Midbrain (tissue), 1 donor: ENCODE measurements at places on chromosomes 13 and 19.

DNA sequence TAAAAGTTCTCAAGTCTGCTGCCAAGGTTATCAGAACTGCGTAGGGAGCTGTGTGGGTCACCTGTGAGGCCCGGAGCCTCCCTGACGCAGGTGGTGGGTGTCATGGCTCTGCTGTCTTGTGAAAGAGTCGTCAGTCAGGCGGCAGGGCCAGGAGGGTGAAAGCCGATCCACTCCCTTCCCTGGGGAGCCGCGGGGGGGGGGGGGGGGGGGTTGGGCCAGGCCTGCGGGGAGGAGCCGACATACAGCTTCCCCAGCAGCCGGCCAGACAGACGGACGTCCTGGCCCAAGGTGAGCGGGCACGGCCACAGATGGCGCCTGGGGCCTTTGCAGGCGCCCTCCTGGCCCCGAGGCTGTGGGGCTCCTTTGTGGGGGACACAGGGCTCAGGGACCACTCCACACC lies 12.4 kb downstream of the SBNO2 start:
- DNase-seq: no peak

GRCh38 chr13:97239306-97239705 lies 17.2 kb downstream of the MBNL2 start:
- no peak for DNase-seq

DNA sequence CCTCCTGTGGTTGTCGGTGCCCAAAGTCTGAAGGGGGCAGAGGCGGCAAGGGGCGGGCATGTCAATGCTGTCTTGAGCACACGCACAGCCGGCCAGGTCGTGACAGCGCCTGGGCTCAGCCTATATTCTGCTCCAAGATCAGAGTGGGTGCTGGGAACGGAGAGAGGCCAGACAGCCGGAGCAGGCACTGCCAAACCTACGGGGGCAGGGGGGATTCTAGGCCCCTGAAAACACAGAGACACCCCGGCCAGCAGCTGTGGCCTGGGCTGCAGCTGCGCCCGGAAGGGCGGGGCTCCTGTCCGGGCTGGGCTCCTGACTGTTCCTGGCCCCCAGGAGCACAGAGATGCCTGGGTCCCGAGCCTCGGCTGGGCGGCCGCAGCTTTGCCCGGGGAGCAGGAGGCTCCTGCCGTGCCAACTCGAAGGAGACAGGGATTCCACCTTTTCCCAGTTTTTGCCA lies 2662.9 kb upstream of the PCDH20 start:
- DNase-seq: no peak

GRCh38 chr13:98664047-98664446 lies 87.1 kb upstream of the STK24 start:
- no peak for DNase-seq

GRCh38 chr19:14611051-14611450 lies 28.2 kb downstream of the CLEC17A start:
- peak; percentile 4 for DNase-seq

GRCh38 chr19:51595190-51596175 lies 24.4 kb downstream of the ZNF175 start:
- DNase-seq: no peak

DNA sequence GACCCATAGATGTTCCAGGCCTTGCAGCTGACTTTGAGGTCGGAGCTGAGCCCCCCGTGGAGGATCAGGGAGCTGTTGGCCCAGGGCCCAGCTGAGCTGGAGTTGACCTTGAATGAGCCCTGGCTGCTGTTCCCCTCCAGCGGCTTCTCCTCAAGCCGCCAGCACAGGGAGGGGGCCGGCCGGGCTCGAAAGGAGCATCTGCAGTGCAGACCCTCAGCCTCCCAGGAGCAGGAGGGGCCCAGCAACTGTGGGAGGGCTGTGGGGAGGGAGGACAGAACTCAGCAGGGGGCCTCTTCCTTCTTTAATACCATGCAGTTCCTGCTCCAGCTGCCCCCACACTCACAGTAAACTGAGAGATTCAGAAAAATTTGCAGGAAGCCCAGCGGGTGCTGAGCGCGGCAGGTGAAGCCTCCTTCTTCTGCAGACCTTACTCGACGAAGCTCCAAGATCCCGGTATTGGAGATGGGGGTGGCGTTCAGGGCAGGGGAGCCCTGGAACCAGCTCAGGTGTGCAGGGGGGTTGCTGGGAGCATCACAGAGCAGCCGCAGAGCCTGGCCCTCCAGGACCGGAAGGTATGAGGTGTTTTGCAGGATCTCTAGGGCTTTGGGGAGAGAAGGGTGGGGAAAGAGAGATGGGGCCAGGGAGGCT lies 2.6 kb downstream of the SIGLEC5 start:
- DNase-seq: no peak
